ENCODE measurements at places on chromosomes 5 and 9. TPM values are rescaled to one million over a fixed set of nuclear protein-coding genes. Genes with fewer than 3 reads are reported as not detected.
A peak's percentile ranks its signal among the peaks of the same experiment; 100 is the strongest.

DNA sequence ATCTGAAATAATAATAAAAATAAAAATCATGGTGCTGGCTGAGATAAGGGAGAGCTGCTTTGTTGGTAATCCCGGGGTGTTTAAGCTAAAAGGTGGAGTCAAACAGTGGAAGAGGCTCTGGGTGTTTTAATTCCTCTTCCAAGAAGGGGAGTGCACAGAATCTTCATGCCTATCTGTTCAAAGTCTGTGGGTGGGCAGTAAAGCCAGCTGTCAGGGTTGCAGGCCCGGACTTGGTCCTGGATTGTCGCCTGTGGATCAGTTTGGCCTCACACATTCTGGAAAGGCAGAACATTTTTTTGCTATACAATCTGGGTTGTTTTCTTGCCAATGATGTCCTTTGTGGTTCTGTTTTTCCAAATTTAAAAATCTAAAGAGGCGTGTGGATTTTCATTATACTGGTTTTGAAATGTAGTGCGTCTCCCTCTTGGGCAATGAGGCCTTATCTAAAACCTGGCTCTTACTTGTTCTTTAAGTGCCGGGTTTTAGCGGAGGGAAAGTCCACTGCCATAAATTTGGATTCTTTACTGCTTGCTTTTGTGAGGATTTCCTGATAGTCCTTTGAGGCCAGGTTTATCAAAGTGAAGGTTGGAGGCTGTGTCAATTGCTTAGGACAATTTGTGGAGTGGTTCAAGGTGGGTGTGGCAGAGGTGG is 5.8 kb downstream of the ANKDD1B start:
- peak; percentile 78 for DNase-seq

GRCh38 chr5:122849771-122850170 is 4.4 kb downstream of the SNX24 start:
- DNase-seq: no peak

- DNase-seq: peak; percentile 75
These were observed 7.4 kb downstream of the KLF9 start for GRCh38 chr9:70407081-70407503.

DNA sequence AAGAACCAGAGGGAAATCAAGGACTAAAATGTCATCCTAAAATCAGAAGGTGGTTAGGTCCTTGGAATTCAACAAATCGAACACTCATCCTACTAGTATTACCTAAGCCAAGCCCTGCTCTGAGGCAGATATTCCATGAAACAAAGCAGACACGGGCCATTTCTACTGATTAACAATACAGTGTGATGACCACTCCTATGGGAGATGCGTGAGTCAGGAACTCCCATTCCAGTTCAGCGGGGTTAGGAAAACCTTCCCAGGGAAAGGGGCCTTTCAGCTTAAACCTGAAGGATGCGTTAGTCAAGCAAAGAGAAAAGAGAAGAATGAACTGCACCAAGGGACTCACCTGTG is 117.8 kb upstream of the LHFPL2 start:
- no peak for DNase-seq

DNA sequence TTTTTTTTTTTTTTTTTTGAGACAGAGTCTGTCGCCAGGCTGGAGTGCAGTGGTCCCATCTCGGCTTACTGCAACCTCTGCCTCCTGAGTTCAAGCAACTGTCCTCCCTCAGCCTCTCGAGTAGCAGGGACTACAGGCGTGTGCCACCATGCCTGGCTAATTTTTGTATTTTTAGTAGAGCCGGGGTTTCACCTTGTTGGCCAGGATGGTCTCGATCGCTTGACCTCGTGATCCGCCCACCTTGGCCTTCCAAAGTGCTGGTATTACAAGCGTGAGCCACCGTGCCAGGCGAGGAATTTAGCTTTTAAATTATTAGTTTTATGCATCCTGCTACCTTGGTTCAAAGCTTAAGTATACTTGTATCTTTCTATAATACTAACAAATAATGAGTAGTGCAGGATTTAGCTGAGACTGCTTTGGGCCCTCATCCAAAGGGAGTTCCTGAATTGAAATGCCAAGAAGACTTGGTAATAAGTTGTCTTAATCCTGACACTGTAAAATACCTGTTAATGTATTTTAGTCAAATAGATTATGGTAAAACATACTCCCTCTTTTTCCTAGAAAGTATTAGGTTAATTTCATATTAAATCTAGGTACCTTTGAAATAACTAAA is 5.0 kb downstream of the CDC42SE2 start:
- no peak for DNase-seq

- DNase-seq: no peak
These were observed 18.1 kb downstream of the MAP1B start for GRCh38 chr5:72125271-72125940.

DNA sequence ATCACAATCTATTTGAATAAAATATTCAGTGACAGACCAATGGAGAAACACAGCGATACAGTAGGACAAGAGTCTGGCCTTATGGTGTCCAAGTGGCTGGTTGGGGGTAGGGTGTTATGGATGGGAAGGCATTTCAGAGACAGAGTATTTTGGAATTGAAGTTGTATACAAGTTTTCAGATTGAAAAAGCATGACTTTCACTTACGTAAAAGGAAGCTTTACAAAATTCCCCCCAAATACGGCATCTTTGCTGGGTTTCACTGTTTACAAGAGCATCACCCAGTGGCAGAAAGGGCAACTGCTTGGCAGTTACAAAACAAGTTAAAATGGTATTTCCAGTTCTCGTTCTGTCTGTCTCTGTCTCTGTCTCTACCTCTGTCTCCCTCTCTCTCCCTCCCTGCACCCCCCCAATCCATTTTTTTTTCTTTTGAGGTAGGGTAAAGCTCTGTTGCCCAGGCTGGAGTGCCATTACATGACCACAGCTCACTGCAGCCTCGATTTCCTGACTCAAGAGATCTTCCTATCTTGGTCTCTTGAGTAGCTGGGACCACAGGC is 86.2 kb downstream of the PTPN3 start:
- DNase-seq: peak; percentile 67

DNA sequence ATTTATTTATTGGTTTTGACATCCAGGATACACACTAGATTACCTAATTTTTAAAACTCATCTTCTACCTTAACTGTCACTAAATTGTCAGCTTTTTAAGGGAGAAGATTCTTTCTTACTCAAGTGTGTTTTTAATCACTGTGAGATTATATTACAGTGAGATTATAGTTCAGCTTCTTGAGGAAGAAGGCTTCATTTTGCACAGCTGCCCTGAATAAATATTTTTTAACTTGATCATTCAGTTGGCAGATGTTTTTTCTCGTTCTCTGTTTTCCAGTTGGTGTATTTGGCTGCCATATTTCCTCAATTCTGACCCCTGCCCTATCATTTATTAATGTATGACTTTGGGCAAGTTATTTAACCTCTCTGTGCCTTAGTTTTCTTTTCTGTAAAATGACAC is 15.0 kb upstream of the ELL2 start:
- no peak for DNase-seq

DNA sequence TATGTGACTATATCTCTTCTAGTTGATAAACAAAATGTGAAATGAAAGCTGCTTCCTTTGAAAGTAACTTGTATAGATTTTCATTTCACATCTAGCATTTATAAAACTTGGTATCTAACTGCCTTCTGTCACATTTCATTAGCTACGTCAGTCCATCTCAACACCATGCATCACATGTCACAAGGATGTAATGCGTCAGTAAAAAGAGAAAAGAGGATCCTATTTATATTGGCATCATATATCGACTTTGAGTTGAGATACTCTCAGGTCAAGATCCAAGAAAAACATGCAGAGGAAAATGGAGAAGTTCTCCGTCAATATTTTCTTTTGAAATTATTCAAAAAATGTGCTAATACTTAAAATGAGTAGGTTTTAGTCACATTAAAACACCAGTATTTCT is 1211.2 kb downstream of the EFNA5 start:
- no peak for DNase-seq

DNA sequence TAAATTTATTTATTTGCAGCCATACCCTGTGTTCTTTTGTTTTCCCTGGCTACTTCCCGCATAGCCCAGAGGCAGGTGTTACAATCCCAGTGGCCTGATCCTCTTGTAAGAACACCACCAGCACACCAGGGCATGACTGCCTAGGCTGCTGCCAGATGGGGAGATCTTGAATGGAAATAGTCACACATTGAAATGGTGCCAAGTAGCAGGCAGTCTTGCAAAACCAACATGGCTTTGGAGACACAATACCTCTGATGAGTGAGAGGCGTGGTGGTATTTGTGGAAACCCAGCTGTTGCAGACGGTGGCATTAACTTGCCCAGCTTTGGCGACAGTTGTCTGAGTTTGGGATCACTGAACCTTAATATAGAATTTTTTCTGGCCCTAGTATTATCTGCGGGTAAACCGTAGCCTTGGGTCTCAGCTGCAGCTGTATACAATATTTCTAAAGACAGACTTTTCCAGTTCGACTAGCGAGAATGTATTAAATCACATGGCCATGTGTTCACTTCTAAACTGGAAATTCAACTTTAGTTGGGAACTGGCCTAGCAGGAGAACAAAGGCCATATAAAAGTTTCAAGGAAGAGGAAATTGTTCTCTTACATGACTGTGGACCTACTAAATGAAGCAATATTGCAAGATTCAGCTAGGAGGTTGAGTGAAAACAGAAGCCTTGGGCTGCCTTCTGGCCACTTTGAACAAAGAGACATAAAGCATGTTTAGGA is 277.0 kb downstream of the SMARCA2 start:
- peak; percentile 6 for DNase-seq

DNA sequence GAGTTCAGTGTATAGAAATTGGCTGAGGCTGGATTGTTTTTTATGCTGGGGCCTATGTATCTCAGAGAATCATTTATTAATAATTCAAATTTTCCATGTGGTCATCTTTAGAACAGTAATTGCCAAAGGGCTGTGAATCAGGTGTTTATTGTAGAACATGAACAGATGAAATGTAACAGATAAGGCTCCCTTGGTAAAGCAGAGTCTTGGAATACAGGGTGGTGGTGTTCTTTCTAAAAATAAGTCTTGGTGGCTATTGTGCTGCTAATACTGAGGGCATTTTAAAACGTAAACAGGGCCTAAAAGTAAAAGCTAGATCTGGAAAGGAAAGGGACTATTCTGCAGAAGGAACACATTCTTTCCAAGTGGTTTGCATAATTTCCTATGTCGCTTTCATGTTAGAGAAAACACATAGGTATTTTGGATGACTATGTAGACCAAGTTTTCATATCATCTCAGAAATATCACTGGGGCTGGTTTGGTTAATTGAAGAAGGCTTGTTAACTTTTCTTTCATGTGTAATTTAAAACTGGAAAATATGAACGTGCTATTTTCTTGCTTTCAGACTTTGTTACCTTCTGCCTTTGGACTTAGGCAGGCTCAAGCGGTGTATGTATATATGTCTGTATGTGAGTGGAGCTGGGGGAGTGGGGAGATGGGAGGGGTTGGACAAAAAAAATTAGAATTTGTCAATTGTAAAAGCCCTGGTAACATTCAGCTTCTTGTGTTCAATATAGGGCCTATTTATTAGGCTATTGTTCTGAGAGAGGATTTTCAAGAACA is 119.9 kb upstream of the ANKRD55 start:
- DNase-seq: no peak

GRCh38 chr9:83449166-83449565 is 89.0 kb downstream of the FRMD3 start:
- no peak for DNase-seq

DNA sequence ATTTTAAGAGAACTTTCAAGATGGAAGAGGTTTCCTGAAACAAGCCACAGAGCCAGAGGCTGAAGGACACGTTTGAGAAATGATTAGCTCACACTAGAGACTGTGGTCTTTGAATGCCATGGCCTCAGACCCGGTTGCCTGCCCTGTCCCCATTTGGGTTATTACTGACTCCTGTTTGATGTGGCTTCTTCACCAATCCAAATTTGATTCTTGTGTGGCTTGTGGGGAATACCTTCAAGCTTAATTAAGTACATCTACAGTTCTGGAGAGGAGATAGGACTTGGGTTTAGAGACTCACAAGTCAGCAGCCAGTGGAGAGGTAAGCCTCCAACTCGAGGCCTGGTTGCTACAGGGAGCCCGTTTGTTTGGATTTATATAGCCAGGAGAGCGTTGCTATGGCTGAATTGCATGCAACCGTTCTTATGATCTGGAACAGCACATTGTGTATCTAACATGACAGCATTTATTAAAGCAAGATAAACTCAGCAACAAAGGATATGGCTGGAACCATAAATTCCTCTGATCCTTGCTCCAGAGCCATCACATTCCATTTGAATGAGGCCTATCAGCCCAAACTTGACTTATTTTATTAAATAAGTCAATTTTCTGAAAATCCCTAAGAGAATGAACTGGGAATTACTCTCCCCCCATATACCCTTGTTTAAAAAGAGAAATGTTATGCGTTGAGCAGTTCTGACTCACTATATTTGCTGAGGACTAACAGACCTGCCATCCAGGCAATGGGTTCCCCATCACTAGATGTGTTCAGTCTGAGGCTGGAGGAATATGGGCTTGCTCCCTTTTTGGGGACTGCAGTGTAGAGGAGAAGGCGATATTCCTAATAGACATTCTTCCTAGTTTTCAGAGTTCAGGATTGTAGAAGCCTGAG is 88.4 kb upstream of the TNFSF8 start:
- DNase-seq: peak; percentile 60

GRCh38 chr5:119390404-119390803 is 34.6 kb downstream of the TNFAIP8 start:
- no peak for DNase-seq

DNA sequence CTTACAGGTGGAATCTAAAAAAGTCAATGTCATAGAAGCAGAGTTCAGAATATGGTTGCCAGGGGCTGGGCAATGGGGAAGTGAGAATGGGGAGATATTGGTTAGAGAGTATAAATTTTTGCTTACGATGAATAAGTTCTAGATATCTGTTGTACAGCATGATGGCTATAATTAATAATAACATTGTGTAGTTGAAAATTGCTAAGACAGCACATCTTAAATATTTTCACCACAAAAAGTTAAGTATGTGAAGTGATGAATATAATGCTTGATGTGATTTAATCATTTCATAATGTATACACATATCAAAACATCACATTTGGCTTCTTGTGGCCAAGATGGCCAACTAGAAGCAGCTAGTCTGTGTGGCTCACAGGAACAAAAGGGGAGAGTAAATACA is 425.9 kb upstream of the ACO1 start:
- no peak for DNase-seq

DNA sequence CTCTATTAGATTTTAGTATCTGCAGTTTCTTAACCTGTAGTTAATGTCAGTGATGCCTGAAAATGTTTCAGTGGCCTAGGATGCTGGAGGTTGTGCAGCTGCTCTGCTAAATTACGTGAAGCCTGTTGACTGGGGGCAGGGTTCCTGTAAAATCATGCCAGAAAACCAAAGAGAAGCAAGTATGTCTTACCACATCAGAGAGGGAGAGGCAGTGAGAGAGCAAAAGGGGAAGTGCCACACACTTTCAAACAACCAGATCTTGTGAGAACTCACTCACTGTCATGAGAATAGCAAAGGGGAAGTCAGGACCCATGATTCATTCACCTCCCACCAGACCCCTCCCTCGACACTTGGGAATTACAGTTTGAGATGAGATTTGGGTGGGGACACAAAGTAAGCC is 83.9 kb upstream of the CYLC2 start:
- DNase-seq: no peak

GRCh38 chr9:11318946-11319345 is 706.1 kb upstream of the PTPRD start:
- no peak for DNase-seq

- DNase-seq: no peak
These were observed 25.6 kb downstream of the KCNN2 start for GRCh38 chr5:114387433-114387832.

Gene NDST1
- 28.6 TPM for total RNA-seq

Gene TAF11L5
- not detected for total RNA-seq

Gene ANKRD34B
- 0.10 TPM for total RNA-seq

Gene PLAC8L1
- not detected for total RNA-seq

Gene ZBED3
- total RNA-seq: 2.6 TPM

Gene SFXN1
- total RNA-seq: 25.1 TPM

Gene SH3PXD2B
- 30.7 TPM for total RNA-seq

Gene KLHL3
- total RNA-seq: 6.2 TPM

Gene NR6A1
- total RNA-seq: 0.99 TPM

Gene LSM11
- 4.5 TPM for total RNA-seq

Gene TRAF1
- total RNA-seq: 4.1 TPM
